ENCODE measurements at places on chromosomes 16 and 17. TPM values are rescaled to one million over a fixed set of nuclear protein-coding genes. Genes with fewer than 3 reads are reported as not detected.

Gene CCDC200
- polyA plus RNA-seq, result 11.0 TPM

Gene RBL2
- 53.4 TPM for polyA plus RNA-seq

Gene LLGL2
- 6.6 TPM for polyA plus RNA-seq

Gene CLEC18B
- polyA plus RNA-seq, result 6.9 TPM

- no peak for DNase-seq
Observed at GRCh38 chr16:4780235-4780634, 7.9 kb downstream of the SEPTIN12 start.

DNA sequence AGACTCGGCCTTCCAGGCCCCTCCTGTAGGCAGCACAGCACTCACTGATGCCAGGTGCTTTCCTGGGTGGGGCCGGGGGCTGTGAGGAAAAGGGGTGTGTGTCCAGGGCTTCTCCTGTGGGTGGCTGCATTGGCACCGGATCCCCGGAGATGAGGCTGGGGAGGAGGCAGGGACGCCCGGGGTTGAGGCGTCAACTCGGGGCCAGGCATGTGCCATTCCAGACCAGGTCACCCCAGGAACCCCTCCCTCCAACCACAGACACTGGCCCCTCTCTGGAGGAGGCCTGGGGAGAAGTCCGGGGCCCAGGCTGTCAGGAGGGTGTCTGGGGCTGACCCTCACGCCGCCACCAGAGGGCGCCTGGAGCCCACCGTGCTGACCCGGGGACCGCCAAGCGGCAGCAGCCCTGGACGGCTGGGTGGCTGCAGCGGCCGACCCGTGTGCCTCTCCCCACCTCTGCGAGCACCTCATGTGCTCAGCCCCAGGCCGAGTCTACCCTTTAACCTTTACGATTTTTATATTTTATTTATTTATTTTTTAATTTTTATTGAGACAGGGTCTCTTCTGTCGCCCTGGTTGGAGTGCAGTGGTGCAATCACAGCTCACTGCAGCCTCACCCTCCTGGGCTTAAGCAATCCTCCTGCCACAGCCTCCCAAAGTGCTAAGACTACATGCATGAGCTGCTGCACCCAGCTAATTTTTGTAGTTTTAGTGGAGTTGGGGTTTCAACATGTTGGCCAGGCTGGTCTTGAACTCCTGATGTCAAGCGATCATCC is 3.2 kb upstream of the METRN start:
- no peak for DNase-seq

- DNase-seq, result no peak
Observed at GRCh38 chr17:19613979-19614378, 34.6 kb upstream of the ALDH3A2 start.

DNA sequence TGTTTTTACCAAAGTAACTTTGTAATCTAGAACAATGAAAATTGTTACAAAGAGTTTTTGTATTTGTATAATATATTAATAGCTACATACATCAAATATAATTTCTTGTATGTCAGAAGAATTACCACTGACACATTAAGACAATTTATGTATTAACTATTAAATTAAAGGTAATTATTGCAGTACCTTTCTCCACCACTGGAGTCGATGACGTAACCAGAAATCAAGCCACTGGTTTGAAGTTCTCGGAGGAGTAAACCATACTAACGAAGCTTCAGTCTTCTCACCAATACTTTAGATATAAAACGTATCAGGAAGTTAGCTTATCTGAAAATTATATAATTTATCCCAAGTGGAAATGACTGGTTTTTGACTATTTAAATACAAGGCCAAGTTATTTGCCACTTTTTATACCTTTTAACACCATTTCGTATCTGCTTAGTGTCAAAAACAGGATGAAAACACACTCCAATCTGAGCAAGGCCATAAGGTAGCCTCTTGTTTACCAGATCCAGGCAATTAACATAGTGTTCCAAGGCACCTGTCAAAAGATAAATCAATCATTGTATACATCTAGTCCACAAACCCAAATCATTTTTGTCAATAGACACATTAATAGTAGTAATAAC is 4.3 kb downstream of the POLG2 start:
- no peak for DNase-seq

- DNase-seq, result peak; percentile 33
Observed at GRCh38 chr17:82668631-82669099, 20.4 kb upstream of the WDR45B start.

DNA sequence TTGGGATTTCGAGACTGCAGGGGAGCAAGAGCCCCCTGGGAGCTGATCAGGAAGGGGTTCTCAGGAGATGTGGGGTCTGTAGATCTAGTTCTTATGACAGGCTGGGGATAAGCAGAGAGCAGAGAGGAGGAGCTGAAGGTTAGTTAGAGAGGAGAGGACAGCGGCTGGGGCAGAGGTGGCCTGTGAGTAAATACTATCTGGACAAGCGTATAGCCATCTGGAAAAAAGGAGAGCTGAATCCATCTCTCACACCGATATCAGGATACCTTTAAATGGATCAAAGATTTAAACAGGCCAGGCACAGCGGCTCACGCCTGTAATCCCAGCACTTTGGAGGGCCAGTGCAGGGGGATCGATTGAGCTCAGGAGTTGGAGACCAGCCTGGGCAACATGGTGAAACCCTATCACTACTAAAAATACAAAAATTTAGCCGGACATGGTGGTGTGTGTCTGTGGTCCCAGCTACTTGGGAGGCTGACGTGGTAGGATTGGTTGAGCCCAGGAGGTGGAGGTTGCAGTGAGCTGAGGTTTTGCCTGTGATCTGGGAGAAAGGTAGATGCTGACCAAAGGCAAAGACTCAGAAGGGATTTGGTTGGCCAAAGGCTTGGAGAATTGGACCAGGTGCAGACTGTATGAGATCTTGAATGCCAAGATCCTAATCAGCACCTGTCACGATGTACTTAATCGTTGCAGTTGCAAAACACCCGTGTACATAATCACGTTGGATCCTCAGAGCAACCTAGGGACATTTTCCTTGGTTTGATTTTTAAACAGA is 18.9 kb upstream of the SLC25A19 start:
- no peak for DNase-seq

- DNase-seq, result peak; percentile 72
Observed at GRCh38 chr17:68710035-68710780, 109.0 kb upstream of the FAM20A start.

GRCh38 chr16:81505011-81505661 is 60.5 kb downstream of the CMIP start:
- DNase-seq, result no peak

GRCh38 chr17:1577583-1578013 is 15.0 kb upstream of the PITPNA start:
- DNase-seq, result no peak

DNA sequence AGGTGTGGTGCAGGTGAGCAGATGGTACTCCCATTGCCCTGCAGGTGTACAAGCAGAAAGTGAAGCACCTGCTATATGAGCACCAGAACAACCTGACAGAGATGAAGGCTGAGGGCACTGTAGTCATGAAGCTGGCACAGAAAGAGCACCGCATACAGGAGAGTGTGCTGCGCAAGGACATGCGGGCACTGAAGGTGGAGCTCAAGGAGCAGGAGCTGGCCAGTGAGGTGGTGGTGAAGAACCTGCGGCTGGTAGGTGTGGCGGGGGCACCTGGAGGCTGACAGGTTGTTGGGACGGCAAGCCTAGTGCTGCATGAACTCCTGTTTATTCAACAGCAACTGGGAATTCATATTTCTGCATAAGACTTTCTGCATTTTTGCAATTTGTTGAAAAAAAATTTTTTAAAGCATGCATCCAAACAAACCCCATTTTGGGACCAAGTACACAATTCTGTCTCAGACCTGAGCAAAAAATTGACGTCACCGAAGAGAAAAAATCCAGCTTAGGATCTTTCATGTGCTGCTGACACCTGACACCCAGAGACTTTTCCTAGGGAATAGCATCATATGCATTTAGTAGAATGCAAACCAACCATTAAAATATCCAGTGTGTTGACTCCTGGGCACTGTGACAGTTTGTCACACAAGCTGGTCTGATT is 13.5 kb upstream of the DBNDD1 start:
- no peak for DNase-seq

DNA sequence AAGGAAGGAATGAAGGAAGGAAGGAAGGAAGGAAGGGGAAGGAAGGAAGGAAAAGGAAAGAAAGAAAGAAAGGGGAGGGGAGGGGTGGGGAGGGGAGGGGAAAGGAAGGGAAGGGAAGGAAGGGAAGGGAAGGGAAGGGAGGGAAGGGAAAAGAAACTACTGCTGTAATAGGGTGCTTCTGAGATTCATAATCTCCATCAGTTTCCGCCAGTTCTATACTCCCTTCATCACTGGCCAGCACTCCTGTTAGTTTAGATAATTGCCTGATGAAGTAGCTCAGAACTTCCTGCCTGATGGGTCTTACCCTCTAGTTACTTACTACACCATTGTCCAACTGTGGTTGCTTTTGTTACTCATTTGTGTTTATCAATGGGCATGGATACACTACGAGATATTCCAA is 2.0 kb upstream of the KRTAP9-6 start:
- no peak for DNase-seq

DNA sequence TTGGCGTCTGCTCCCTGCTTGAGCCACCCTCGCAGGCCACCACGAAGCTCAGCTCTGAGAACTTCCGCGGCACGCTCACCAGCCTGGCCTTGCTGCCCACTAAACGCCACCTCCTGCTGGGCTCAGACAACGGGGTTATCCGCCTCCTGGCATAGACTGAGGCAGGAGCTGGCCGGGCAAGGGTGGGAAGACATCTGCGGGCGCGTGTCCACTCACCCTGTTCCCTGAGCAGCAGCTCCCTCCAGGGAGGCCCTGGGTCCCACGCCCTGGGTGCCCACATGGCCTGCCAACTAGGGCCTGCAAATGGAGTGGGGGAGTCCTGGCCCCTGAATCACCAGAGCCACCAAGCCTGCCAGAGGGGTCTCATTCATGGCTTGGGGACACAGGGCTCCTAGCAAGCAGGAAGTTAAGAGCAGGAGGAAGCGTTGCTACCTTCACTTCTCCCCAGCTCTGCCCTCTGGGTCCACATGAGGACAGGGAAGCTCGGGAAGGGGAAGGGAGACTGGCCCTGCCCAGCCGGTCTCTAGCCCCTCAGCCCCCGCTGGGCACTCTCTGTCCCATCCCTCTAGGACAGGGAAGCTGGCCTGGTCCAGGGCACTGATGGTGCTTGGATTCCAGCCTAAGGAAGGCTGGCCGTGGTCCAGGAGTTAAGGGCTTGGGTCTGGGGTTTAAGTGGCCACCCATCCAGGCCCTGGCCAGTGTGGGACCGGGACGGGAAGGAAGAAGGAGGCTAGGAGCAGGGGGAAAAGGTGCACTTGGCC is 5.0 kb upstream of the SERPINF2 start:
- no peak for DNase-seq

GRCh38 chr17:81825841-81826466 is 7.1 kb downstream of the MCRIP1 start:
- DNase-seq, result no peak

DNA sequence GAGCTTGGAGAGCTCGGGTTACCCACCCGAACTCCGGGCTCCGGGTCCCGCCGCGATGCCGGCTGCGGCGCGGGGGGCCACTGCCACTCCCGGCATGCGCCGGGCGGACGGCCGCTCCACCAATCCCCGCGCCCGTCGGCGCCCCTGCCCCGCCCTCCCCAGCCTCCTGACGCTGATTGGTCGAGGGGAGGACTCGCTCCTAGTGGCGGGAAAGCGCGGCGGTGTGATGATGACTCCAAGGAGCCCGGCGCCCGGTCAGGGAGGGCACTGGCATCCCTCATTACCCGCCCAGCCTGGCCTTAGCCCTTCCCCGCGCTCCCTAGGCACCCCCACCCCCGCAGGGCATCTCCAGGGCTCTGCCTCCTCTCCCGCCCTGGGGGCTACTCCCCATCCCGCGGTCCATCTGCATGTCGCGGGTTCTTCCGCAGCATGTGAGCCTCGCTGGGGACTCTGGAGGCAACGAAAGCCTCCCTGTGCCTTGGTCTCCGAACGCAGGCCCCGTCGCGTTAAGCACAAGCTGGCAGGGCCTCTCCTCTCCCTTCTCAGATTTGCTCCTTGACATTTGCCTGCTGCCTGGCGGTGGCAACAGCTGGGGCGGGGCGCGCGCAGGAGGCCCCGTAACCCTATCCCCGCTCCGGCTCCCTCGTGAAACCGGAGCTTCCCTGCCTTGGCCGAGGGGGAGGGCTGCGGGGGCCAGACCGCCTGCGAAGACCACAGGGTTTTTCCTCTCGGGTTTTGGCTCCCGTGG is 1.7 kb downstream of the ATP2A1 start:
- peak; percentile 95 for DNase-seq

All from spinal cord (tissue), 10 donors.